Activated naive CD4-positive, alpha-beta T cell treated with anti-CD3 and anti-CD28 coated beads, Interleukin-2, amount 50 U/mL, for 72 hours (primary cell): ENCODE measurements at places on chromosomes 2 and 18. TPM values are rescaled to one million over a fixed set of nuclear protein-coding genes. Genes with fewer than 3 reads are reported as not detected.

DNA sequence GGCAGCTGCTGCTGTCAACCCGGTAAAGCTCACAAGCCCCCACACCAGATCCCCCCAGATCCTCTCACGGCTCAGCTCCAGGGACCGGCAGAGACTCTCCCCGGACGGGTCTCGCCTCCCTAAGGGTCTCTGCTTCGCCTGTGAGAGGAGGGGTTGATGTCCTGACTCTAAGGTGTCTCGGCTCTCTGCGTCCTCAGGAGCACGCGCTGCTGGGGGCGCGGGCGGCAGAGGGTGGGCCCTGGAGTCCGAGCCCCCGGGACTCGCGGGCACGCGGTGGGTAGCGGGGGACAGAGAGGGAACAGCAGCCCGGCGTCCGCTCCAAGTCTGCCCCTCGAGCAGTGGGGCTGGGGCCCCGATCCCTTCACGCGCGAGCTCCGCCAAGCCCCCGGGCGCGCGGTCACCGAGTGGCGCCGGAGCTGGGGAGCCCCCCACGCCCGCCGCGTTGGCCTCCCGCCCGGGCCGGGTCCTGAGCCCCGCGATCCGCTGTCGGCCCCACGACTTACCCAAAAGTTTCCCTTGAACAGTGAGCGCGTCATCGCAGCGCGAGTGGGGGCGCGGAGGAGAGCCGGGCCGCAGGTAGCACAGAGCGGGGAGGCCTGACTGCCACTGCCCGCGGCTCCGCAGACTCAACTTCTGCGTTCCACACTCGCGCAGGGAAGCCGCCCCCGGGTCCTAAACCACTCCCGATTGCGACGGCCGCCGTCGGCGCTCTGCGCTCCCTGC, at the start of gene PSTPIP2:
TSS of gene PSTPIP2 (minus strand) at position 608 of the 723 bp plus-strand sequence. CDS start at position 536, 72 bp downstream.
- DNase-seq: peak; percentile 60

GRCh38 chr2:107992069-107992468, 5.7 kb downstream of the SLC5A7 start:
- DNase-seq: no peak

Gene WDR7
- total RNA-seq: 33.7 TPM

Gene GCG
- not detected for total RNA-seq

Gene NOL4
- not detected for total RNA-seq

GRCh38 chr18:54948350-54948837, 10.9 kb downstream of the CCDC68 start:
- DNase-seq: no peak

DNA sequence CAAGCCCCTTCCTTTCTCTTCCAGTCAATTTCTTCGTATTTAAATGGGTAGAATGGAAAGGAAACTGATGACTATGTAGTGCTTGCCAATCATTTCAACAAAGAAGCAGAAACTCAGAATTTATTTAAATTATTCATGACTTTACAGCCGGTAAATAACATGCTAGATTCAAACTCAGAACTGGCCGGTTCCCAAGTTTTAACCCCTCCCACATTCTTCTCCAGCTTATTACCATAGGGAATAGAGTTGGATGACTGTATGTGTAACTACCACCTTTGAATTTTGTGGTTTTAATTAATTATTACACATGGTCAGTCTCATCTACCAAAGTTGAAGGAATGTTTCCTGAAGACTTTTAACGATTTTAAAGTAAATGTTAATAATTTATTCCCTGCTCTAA, 819.3 kb upstream of the LRATD1 start:
- no peak for DNase-seq

DNA sequence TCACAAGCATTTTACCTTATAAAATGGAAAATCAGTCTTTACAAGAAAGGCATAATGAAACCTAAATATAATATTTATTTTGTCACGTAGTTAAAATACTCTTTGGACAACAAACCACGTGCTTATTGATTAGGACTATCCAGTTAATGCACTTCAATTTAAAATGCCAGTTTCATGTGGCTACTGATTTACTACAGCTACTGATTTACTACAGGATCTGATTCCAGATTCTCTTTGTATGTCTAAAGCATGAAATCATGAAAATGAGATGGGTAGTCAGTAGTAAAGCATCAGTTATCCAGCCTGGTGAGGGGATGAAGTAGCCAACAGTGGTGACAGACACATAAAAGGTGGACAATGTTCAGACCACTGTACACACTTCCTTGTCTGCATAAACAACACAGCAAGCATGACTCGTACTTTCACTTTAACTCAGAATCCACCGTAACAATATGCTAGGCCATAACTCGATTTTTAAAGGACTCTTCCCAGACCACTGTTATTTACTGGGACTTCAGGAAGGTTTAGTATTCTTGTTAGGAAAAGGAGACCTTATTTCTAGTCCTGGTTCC, 24.9 kb downstream of the ACAA2 start:
- no peak for DNase-seq

GRCh38 chr2:98334439-98335078, 11.7 kb upstream of the CNGA3 start:
- DNase-seq: no peak

GRCh38 chr2:119487434-119488244, 36.6 kb downstream of the SCTR start:
- DNase-seq: no peak

DNA sequence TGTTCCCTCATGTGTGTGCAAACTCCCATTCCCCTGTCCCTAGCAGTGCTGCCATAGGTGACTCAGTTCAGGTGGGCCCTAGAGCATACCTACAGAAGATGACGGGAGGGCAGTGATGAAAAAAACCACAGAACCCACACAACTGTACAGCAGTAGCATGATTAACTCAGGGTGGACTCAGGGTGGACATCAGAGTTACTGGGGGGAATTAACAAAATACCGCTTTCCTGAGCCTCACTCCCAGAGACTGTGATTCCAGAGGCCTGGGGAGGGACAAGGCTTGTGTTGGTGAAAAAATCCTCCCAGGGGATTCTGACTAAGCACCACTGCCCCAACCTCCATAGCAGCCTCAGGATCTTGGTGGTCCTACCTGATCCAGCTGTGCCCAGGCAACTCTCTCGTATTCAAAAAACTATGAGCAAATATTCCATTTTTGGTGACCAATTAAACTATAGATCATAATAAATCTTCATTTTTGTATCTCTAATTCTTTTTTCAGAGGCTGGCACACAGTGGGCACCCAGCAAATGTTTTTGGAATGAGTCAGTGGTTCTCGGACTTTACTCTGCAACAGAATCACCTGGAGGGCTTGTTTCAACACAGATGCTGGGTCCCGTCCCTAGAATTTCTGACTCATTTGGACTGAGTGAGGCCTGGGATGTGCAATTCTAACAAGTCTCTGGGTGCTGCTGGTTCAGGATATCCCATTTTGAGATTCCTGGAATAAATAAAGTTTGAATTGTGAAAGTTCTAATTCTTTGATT, 84.1 kb upstream of the NABP1 start:
- no peak for DNase-seq

DNA sequence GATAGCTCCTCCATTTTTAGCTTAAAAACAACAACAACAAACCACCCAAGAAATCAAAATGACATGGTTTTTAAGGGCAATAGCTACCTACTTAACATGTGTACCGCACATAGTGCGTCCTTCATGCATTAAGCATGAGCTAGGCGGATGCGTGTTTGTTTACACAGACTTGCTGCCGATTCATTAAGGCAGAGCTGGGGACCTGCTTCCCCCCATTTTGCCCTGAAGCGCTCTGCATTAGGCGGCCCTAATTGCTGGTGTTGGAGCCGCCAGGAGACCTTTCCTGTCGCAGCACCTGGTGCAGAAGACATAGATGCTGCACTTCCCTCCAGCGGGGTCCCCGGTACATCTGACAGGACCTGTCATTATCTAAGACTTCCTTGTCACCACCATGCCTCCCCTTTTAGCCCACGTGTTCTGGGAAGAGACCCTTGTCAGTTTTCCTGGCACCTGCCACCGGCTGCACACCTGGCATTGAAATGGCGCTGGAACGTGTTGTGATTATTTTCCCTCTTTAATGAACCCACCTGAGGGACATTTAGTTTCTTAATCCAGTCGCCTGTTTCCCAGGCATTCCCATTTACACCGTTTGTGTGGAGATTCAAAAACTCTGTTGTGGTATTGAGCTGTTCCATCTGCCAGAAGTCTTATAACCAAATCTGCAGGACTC, 261.1 kb upstream of the RAB12 start:
- no peak for DNase-seq
